ENCODE measurements at places on chromosomes 7 and 10.

- DNase-seq, result no peak
These were observed 39.4 kb upstream of the TARP start for GRCh38 chr7:38312821-38313220.

GRCh38 chr10:32046151-32046550 is 10.1 kb downstream of the KIF5B start:
- DNase-seq, result no peak

DNA sequence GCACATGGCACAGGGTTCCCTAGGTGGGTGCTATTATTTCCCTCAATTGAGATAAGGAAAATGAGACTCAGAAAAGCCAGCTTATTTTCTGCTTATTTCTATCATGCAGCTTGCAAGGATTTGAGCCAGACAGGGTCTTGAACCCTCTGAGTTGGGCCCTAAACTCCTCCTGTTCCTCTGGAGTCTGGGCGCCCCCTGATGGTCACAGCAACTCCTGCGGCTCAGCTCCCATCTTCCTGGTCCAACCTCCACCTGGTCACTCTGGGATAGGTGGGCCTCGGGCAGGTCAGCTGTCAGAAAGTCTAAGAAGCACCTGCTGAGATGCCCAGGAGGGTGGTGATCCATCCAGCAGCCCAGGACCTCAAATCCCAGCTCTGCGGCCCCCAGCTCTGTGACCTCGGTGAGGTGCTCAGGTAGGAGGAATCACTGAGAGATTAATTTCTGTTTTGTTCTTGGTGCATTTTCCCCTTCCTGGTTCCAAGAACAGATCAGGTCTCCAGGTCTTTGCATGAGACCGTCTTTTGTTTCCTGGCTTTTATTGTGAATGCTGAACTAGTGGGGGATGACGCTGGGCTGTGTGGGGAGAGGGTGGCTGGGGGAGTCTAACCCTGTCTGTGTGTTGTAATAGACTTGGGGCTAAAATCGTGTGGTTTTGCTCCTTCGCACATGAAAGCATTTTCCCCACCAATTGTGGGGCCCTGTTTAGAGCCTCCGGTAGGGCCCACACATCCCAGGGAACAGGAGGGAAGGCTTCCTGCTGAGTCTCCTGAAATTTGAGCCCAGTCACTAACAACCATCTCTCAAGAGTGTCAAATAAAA is 32.8 kb downstream of the TMEM130 start:
- DNase-seq, result no peak

- no peak for DNase-seq
These were observed 76.2 kb upstream of the CCDC71L start for GRCh38 chr7:106737202-106737562.

DNA sequence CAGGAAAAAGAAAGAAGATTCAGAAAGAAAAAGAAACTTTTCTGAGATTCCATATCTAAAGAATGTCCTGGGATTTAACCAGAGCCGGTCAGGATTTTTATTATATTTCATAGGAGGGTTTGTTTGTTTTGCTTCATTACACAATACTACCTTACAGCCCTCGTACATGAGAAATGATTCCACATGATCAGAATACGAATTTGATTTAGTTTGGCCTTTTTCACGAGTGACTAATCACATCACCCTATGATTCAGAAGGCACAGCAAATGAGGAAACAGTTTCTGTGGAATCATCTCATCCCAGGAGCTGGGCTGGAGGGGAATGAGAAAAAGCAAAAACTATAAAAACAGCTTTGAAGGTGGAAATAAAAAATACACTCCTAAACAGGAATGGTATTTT is 54.7 kb upstream of the VWC2 start:
- DNase-seq, result no peak

- no peak for DNase-seq
These were observed 55.3 kb downstream of the ADCYAP1R1 start for GRCh38 chr7:31107106-31108090.

- DNase-seq, result no peak
These were observed 31.3 kb downstream of the LYZL2 start for GRCh38 chr10:30598105-30598776.

DNA sequence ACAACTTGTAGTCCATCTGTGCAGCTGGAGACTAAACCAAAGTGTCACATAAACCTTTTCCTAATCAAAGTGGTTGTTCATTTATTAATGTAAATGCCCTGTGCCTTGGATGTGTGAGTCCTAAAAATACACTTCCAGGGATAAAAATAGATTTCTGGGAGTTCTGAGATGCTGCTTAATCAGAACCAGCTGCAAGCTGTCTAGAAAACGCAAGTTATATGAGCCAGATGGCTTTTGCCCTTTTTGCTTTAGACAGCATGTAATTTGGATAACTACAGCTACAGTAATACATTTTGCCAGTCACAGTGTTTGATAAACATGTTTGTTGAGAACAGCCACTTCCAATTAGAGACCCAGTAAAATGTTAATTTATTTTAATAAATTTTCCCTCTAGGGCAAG is 185.1 kb upstream of the PRPS1L1 start:
- peak; percentile 6 for DNase-seq

DNA sequence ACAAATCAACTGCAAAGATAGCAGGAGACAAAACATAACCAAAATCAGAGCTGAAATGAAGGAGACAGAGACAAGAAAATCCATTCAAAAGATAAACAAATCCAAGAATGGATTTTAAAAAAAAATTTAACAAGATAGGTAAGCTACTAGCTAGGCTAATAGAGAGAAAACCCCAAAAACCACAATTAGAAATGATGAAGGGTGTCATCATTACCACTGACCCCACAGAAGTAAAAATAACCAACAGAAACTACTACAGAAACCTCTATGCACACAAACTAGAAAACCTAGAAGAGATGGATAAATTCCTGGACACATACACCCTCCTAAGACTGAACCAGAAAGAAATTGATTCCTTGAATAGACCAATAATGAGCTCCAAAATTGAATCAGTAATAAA is 117.6 kb downstream of the DNAJC1 start:
- DNase-seq, result no peak

GRCh38 chr7:129993275-129993674 is 40.5 kb upstream of the UBE2H start:
- no peak for DNase-seq

GRCh38 chr7:94195201-94195600 is 191.0 kb upstream of the BET1 start:
- DNase-seq, result no peak

DNA sequence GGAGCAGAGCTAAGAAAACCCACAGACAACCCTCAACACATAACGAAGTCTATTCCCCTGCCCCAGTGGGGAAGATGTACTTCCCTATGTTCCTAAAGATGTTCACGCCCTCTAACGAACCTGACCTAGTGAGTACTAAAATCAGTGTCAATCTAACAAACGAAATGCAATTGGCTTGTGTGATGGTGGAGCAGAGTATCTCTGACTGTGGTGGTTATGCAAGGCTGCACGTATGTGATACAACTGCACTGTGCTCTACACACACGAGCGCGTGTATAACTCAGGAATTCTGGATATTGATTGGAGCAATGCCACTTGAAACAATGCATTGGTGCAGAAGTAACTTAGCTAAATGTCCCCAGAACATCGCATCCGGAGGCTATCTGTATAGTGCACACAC is 1.3 kb downstream of the ANKRD16 start:
- no peak for DNase-seq
